ENCODE measurements at places on chromosomes 3 and 15.

DNA sequence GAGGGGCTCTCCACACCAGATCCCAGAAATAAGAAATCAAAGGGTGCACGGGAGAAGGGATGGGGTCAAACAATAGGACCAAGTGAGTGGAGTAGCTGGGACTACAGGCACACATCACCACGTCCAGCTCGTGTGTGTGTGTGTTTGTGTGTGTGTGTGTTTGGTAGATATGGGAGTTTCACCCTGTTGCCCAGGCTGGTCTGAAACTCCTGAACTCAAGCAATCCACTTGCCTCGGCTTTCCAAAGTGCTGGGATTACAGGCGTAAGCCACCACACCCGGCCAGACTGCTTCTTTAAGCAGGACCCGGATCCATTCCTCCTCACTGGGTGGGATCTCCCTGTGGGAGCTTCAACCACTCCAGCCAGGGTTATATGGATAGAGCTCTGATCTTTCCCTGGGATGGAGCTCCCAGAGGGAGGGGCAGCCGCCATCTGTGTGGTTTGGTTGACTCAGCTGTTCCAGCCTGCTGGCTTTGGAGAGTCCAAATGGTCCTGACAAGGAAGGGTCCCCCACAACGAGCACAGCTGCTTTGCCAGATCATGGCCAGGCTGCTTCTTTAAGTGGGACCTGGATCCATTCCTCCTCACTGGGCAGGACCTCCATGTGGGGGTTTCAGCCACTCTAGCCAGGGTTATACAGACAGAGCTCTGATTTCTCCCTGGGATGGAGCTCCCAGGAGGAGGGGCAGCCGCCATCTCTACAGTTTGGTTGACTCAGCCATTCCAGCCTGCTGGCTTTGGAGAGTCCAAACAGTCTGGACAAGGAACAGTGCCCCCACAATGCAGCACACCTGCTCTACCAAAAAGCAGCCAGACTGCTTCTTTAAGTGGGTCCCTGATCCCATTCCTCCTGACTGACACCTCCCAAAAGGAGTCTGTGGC lies 9.1 kb upstream of the AVEN start:
- DNase-seq: no peak

- peak; percentile 10 for DNase-seq
Measured at GRCh38 chr15:37100109-37100965, at the start of gene MEIS2. Gene MEIS2 (minus strand): TSS chr15:37100549. CDS start chr15:37099466, 1,083 bp downstream.

DNA sequence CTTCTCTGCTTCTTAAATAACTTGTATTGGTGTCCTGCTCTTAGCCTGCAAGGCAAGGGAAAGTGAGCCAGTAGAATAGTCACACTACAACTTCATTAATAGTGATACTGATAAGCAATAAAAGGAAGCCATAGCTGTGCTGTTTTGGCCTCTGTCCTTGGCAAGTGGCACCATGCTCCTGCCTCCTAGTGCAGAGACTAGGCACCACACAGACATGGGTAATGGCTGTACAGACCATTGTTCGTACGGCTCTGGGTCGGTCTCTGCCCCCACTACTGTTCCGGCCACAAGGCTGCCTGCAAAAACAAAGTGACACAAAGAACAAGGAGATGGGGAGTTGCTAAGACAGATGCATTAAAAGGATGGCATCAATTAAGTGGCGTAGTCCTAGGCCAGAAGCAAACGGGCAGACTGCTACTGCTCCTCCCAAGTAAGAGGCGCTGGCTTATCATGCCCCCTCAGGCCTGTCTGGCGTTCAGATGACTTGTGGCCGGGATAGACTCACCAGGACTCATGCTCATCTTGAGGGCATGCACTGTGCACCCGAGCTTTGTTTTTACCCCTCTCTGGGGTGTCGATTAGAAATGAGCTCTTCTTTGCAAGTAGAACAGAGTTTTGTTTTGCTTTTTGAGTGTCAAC lies 75.6 kb downstream of the TRAK1 start:
- no peak for DNase-seq

DNA sequence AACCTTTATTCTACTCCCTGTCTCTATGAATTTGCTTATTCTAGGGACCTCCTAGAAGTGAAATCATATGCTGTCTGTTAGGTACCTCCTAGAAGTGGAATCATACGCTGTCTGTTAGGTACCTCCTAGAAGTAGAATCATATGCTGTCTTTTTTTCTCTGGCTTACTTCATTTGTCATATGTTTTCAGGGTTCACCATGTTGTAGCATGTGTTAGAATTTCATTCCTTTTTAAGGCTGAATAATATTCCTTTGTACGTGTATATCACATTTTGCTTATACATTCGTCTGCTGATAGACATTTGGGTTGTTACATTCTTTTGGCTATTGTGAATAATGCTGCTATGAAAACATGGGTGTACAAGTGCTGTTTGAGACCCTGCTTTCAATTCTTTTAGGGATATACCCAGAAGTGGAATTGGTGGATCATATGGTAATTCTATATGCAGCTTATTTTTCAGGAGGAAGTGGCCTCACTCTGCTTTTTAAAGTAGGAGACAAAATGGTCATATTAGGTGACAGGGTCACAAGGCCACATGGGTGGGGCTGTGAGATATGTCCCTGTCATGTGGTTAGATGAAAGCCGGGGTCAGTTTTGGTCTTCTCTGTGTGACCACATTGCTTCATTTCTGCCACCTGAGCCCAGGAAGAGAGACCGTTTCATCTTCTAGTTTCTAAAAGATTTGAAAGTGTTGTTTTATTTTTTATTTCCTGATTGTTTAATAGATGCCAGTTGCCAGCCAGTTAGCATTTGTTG lies 76.7 kb downstream of the FLNB start:
- DNase-seq: no peak

DNA sequence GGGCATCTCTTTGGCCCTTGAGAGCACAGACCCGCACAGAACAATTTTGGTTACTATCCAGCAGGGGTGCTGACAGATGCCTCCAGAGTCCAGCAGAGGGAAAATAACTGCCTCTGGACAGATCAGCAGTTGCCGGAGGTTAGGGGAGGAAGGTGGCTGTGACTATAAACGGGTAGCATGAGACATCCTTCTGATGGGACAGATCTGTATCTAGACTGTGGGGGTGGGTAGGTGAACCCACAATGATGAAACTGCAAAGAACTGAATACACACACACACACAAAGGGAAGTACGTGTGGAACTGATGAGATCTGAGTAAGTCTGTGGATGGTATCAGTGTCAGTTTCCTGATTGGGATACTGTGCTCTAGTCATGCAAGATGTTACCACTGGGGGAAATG lies 21.2 kb downstream of the ADAMTS7 start:
- DNase-seq: no peak

DNA sequence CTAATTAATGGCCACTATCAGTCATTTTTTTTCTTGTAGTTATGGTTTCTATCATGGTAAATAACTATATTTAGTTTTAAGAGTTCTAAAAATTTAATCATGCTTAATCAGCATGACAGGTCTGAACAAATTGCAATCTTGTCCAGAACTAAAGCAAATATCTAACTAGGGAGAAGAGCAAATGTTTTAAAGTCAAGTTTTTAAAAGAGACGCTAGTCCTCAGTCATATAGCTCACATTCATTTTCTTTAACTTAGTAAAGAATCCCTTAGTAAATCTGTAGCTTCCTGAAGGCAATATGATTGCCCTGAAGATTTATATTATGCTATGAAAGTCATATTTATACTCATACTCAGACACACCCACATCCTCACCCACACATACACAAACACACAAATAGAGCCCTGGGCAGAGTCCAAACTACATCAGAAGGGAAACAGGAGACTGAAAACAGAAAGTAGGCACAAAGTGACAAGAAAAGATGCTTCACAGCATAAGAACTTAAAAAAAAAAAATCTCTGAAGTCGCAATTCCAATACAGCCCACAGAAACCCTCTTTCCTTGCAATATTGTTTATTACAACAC lies 1149.1 kb downstream of the SI start:
- DNase-seq: no peak

GRCh38 chr3:111904376-111905241 lies 45.5 kb downstream of the PHLDB2 start:
- DNase-seq: no peak

DNA sequence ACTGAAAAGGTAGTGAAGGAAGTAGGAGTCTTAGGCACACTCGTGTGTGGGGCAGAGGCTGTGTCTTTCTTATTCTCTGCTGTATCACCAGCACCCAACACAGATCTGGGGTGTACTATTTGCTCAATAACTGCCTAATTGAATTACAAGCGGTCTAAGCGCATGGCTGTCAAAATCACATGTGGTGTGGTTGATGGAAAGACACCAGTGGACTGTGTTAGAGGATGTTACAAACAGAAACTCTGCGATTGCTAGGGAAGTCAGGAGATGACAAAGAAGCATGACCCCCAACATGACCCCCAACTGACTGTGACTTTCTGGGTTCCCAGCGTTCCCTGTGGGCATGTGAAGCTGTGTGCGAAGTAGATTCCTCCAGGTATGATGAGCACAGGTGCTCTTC lies 32.0 kb downstream of the ATG7 start:
- DNase-seq: no peak

DNA sequence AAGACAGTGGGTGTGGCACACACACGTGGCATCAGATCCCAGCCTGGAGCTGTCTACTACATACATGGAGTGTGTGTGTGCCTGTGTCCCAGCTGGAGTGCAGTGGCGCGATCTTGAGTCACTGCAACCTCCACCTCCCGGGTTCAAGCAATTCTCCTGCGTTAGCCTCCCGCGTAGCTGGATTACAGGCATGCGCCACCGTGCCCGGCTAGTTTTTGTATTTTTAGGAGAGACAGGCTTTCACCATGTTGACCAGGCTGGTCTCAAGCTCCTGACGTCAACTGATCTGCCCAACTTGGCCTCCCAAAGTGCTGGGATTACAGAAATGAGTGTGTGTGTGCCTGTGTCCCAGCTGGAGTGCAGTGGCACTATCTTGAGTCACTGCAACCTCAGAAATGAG lies 108.8 kb downstream of the IL12A start:
- DNase-seq: no peak

GRCh38 chr3:169552533-169552932 lies 111.0 kb downstream of the MECOM start:
- no peak for DNase-seq

GRCh38 chr3:21919383-21919782 lies 168.4 kb upstream of the ZNF385D start:
- no peak for DNase-seq

- no peak for DNase-seq
Measured at GRCh38 chr3:127254033-127254644, 33.7 kb downstream of the PRR20G start.

DNA sequence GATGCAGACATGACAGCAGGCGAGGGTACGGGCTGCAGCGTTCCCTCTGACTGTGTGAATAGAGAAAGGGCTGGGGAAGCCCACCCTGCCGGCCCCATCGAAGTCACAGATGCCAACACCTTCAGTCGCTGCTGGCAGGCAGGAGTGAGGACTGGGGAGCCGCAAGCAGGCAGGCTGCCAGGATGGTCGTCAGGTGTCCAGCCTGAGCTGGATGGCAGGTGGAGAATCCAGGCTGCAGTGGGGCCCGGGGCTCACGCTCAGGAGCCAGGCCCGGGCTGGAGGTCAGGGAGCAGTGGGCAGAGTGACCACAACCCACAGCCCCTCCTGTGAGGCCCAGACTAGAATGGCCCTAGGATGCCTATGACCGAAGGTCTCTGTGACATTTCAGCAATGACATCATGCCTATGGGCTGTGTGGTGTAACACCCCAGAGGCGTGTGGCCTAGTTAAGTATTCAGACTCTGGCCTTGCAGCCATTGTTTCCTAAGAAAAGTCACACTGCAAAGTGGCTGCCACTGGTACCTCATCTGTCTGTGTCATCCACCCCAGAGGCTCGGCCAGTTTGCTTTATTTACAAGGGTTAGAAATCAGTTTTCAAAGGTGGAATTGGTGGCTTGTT lies 15.7 kb downstream of the PRR23E start:
- no peak for DNase-seq

GRCh38 chr15:41105348-41106334 lies 10.4 kb downstream of the INO80 start:
- no peak for DNase-seq

GRCh38 chr3:39443530-39443929 lies 23.9 kb upstream of the MOBP start:
- no peak for DNase-seq

GRCh38 chr3:129404610-129405009 lies 23.8 kb downstream of the EFCAB12 start:
- DNase-seq: no peak

DNA sequence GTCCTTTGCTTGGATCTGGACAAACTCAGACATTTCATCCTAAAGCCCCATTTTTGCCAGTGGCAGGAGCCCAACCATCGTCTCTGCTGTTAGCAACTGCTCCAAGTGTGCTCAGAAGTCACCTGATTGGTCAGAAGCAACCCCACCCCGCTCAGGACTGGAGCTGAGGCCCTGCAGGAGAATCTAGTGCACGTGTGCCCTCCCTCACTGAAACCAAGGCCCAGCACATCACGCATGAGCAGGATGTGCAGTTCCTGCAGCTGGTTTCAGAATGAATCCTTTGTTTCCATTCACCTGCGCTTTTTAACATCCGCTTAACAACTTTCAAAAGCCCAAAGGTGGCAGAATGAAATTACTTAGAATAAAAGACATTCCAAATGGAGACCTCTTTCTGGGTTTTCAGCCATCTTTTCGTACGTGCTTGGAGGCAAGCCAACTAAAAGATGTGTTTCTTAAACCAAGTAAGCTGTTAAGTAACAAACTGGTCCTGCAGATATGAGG lies 81.2 kb downstream of the SRGAP3 start:
- peak; percentile 52 for DNase-seq

GRCh38 chr3:126351771-126352475 lies 5.3 kb downstream of the KLF15 start:
- DNase-seq: no peak

- peak; percentile 91 for DNase-seq
Measured at GRCh38 chr3:120348991-120349854, at the start of gene LRRC58. Gene LRRC58 (minus strand): TSS chr3:120349354. CDS start chr3:120349243, 111 bp downstream.

DNA sequence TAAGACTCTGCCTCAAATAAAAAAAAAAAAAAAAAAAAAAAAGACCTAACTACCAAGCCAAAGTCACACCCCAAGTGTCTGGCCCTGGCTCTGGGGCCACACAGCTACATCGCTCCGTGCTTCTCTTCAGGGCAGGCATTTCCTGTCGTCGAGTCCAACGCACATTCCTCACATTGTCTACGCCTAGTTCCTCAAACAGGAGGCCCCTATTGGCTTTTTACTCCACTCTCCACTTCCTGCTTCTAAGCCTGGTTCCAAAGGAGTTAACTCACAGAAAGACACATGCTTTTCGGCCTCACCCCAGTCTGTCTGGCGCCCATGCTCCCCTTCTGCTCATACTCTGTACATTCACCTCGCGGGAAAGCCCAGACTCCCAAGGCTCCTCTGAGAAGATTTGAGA lies 28.8 kb downstream of the KNG1 start:
- DNase-seq: no peak

- DNase-seq: no peak
Measured at GRCh38 chr3:78086150-78086549, 1046.3 kb downstream of the ROBO2 start.

DNA sequence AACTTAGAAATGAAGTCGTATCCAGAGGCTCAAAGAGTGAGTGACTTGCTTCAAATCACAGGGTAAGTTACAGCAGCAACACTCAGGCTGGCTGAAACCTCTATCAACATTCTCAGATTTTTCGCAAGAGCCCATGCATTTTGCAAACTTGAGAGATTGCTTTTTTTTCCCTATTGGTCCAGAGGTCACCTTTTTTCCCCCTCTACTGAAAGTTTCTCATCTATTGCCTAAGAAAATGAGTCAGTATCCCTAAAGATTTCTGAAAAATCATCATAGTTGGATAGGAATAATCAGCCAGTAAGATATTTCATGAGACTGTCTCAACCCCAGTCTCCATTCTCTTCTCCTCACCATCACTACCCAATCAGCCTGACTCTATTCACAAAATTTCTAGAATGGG lies 410.6 kb downstream of the FOXP1 start:
- DNase-seq: no peak
